Spinal cord (tissue), 10 donors: ENCODE measurements at places on chromosomes 4 and X.

GRCh38 chr4:575281-576141, 584 bp downstream of the TMEM271 start:
- DNase-seq = no peak

- DNase-seq = no peak
Measured at GRCh38 chr4:87579478-87579877, 28.9 kb upstream of the DSPP start.

- peak; percentile 28 for DNase-seq
Measured at GRCh38 chr4:27176400-27176799, 315.8 kb downstream of the STIM2 start.

DNA sequence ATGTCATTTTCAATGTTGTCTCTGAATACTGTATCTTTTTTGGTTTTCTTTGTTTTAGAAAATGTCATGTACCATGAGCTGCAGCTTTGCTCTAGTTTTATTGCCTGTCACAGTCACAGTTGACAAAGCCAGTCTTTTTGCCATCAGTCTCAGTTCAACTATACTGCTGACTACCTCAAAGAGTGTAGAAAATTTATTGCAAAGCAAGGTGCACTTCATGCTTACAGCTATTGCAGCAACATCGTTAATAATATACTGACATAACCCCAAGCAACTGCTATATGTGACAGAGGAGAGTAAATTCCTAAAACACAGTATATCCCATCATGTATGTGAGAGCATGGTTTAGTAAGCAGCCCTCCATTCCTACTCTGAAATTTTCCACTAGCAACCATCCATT, 2022.3 kb downstream of the ARAP2 start:
- no peak for DNase-seq

DNA sequence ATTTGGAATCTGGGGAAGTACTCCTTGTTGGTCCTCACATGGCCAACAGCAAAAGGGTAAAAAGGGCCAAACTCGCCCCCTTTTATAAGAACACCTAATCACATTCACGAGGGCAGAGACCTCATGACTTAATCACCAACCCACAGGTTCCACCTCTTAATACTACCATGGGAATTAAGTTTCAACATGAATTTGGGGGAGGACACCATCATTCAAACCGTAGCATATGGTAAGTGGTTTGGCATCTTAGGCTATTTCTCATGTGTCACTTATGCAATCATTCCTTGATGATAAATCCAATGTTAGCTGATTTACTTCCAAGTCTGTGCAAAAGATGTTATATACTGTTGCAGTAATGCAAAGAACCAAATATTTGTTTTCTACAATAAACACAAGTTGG, 302.9 kb upstream of the FAM241A start:
- DNase-seq = no peak

DNA sequence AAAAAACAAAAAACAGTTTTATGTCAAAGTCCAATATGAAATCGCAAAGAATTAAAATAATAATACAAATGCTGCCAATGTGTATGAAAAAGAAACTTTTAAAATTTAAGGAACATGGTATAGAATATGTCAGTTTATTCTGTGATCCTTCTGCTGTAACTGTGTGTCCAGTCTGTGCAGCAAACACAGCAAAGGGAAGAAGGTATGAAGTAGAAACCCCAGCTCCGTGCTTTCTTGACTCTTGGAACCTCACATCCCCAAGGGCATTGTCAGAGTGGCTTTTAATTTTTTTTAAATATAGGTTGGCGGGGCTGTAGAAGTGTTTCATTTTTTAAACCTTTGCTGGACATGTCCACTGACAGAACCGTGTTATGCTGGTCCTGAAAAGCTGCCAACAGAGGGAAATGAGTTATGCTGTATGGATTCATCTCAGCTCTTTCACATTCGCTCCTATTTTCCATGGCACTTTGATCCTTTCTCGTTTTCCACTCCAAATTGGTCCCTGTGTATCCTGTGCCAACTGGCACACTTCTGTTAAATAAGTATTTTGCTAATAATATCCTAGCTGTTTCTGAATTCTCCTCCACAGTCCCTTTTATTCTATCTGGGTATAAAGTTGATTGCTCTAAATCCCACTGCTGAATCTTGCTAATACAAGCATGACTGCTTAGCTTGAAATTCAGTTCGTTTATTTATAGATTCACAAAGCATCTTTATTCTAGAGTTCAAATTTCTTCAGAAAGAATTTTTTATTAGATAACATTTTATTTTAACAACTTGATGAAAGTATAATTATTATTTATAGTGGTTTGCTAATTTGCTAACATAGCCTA, 127.0 kb upstream of the DDIT4L start:
- no peak for DNase-seq

DNA sequence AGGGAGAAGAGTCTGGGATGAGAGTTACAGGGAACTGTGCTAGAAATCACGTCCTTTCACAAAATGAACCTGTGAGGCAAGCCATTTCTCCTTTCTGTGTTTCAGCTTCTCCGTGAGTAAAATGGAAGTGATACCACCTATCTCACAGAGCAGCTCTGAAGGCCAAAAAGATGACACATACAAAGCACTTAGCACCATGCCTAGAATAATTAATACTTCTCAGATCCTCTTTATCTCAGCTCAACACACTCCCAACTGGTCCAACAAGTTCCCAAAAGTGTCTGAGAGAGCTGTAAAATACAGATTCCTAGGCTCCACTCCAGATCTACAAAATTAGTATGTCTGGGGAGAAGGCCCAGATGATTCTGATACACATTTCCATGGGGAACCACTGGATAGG, 38.3 kb downstream of the LHFPL1 start:
- no peak for DNase-seq

DNA sequence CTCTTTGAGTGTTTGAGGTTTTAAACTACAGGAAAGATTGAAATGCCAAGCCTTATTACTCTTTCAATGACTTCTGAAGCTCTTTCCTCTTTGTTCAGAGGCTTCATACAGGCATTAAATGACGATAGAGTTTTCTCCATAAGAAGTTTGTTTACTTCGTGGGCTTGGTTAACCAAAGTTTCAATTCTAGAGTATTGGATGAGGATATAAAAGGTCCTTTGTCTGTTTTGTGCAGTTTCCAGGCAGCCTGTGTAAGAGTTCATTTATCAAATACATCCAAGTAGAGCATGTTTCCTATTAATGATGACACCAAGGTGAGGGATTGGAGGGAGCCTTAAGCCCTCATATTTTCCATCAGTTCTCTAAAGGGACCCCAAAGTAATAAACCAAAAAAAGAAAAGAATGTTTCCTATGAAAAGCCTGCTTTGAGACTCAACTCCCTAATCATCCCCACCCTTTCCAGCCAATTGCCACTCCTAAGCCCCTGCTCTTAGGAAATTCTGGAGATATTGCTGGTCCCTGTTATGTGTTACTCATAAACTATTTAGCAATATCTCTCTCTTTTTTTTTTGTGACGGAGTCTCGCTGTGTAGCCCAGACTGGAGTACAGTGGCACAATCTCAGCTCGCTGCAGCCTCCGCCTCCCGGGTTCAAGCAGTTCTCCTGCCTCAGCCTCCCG, 106.2 kb upstream of the IL13RA1 start:
- no peak for DNase-seq

DNA sequence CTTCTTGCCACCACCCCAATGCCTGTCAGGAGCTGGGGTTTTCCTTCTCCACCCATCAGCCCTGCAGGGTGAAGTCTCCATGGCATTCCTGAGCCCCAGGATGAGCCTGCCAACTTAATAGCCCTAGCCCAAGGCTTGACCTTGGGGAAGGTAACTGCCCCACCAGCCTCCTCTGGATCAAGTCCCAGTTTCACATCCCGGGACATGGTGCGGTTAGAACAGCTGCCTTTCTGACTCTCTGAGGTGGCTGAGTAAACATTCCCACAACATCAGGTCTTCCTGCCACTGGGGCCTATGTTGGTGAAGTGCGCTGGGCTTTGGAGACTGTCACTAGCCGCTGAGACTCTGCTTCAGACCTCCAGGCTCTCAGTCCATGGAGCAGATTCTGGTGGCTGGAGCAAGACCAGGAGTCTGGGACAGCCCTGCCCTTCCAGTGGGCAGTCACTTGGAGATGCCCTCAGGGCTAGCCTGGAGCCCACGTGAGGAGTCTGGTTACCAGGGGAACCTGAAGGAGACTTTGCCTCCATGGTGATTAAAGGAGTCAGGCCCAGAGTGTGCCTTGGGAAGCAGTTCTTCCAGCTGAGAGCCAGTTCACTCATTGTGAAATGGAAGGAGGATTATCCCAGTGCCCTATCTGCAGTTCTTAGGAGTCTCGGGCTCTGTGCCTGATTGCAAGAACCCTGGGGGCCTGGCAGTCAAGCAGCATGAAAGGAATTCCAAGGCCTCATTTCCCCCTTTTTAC, 56.8 kb downstream of the SMIM20 start:
- DNase-seq = peak; percentile 37
